ENCODE measurements at places on chromosomes 4 and X. TPM values are rescaled to one million over a fixed set of nuclear protein-coding genes. Genes with fewer than 3 reads are reported as not detected.

The OCRL gene
- 2.1 TPM for total RNA-seq

The RIPPLY1 gene
- total RNA-seq: not detected

The KIAA1210 gene
- not detected for total RNA-seq

The ANXA10 gene
- not detected for total RNA-seq

The GLRA3 gene
- total RNA-seq: not detected

The CYBB gene
- 2.3 TPM for total RNA-seq

The CXXC4 gene
- total RNA-seq: 0.21 TPM

The IL2RG gene
- total RNA-seq: 347 TPM

The GLRB gene
- not detected for total RNA-seq

DNA sequence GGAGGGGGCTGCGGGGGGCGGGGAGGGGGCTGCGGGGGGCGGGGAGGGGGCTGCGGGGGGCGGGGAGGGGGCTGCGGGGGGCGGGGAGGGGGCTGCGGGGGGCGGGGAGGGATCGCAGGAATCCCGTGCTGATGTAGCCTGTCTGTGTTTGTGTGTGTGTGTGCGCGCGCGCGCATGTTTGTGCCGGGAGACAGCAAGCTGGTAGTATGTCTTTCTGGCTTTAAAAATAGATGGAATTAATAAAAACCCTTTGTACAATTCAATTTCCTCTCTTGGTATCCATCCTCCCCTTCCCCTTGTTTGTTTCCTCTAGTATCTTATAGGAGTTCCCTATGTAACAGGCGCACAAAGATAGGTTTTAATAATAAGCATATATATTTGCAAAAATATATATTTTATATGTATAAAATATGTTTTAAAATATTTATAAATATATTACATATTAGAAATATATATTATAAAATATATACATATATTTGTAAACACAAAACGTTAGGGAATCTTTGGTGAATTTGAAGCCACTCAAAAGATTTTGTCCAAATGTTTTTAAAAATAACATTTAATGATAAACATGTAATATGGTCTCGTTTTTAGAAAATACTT, 782 bp downstream of the ARHGAP24 start:
- H3K27ac ChIP-seq: no peak overlapping the region
- DNase-seq: no peak
- H3K4me3 ChIP-seq: peak overlapping the region; percentile 62

DNA sequence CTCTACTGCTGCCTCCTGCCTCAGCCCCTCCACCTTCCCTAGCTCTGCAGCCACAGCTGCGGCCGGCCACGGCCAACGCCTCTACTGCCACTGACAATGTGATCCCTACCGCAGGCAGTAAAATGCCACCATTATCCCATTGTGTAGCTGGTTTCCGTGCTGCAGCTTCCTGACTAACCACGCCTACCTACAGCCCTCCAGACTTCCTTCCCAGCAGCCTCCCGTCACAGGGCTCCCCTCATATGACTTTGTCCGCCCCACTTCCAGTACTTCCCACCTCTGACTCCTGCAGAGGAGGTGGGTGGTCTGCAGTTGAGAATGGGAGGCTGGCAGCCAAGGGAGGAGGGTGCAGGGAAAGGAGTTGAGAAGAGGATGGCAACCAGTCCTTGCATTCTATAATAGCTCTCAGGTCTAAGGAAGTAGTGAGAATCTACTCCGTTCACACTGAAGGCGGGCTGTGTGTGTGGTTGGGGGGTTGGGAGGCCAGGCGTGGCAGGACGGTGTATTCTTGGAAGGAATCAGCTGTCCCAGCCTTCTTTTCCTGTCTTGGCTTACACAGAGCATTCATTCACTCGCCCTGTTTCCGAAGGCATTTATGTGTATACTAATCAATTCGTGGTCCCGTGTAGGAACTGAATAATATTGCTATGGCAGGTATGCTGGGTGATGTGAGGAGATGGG, 33.1 kb upstream of the USP51 start:
- H3K36me3 ChIP-seq: no peaks in the 10 kb centered on the region
- no peak for DNase-seq
- no peaks in the 10 kb centered on the region for H3K4me1 ChIP-seq
- no peak overlapping the region for H3K4me3 ChIP-seq
- no peak overlapping the region for H3K27ac ChIP-seq

DNA sequence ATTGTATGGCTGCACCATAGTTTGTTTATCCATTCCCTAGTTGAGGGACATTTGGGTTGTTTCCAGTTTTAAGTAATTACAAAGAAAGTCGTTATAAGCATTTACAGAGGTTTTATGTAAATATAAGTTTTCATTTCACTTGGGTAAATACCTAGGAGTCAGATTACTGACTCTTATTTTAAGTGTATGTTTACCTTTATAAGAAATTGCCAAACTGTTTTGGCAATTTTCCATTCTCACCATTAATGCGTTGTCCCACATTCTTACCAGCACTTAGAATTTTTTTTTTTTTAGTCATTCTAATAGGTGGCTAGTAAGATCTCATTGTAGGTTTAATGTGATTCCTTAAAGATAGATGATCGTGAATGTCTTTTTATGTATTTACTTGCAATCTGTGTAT, 121.5 kb upstream of the NR3C2 start:
- H3K27me3 ChIP-seq: no peaks in the 10 kb centered on the region
- DNase-seq: no peak
- no peak overlapping the region for H3K4me3 ChIP-seq

- no peak overlapping the region for H3K27ac ChIP-seq
- H3K4me3 ChIP-seq: no peak overlapping the region
- peaks cover 65% of the 10 kb centered on the region for H3K27me3 ChIP-seq
- peaks cover 8% of the 10 kb centered on the region for H3K36me3 ChIP-seq
- DNase-seq: no peak
These were observed 7.0 kb upstream of the BMP3 start for GRCh38 chr4:81023484-81023883.

DNA sequence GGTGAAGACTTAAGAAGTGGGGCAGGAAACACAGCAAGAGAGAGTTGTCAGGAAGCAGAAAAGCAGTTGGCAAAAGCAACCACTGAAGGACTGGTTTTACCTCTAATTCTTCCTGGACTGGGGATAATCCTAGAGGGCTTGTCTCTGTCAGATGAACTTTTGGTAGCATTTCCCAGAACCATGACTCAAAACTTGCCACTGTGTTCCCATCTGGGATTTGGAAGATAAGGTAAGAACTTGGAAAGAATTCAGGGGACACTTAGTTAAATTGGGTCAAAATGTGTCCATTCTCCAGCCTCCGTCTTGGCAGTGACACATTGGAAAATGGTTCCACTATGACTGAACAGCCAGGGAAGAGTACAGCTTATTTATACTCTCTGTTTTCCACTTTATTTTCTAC, 55.7 kb downstream of the CD38 start:
- H3K4me1 ChIP-seq: peaks cover 3% of the 10 kb centered on the region
- H3K27me3 ChIP-seq: no peaks in the 10 kb centered on the region
- H3K36me3 ChIP-seq: peaks cover 3% of the 10 kb centered on the region
- no peak overlapping the region for H3K4me3 ChIP-seq
- DNase-seq: no peak

DNA sequence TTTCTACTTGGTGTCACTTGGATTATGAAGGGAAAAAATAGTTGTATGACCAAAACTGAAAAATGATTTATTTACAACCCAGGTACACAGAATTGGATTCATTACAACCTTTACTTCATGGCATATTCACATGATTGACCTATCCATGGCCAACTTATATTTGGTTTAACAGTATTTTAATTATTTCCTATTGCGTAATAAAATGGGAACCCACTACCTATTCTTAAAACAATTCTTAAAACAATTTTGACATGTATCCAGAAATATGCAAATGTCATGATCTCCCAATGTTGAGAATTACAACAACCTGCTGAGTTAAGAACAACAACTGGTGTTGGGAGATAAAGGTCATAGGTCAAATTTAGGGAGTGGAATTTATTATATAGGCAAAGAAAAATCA, 54.8 kb upstream of the DDX53 start:
- H3K27me3 ChIP-seq: no peaks in the 10 kb centered on the region
- no peaks in the 10 kb centered on the region for H3K4me1 ChIP-seq
- H3K36me3 ChIP-seq: no peaks in the 10 kb centered on the region
- H3K27ac ChIP-seq: no peak overlapping the region

DNA sequence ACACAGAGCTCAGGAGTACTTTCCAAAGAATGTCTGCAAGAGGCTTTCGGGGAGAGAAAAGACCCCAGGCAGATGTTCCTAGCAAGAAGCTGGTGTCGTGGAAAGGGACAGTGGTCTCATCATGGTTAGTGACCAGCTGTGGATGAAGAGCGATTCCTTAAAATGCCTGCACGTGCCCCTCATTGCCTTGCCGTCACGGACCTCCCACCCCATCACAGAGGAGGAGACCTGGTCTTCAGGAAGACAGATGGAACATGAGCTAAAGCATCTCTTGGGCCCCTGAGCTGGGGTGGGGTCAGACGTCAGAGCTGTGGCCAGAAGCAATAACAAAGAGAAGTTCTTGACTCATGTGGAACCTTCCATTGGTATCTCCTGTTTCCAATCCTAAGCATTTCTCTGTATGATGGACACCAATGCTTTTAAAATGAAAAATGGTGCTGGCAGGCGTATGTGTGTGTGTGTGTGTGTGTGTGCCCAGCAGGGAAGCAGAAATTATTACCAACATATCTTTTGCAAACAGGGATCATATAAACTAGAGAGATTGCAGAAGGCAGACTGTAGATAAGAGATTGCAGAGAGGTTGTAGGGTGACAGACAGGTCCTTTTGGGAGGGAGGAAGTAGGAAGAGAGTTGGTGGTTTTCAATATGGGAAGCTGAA, 25.2 kb upstream of the ASMTL start:
- H3K36me3 ChIP-seq: peaks cover 31% of the 10 kb centered on the region
- no peak overlapping the region for H3K4me3 ChIP-seq
- peaks cover 43% of the 10 kb centered on the region for H3K4me1 ChIP-seq
- no peak for DNase-seq

DNA sequence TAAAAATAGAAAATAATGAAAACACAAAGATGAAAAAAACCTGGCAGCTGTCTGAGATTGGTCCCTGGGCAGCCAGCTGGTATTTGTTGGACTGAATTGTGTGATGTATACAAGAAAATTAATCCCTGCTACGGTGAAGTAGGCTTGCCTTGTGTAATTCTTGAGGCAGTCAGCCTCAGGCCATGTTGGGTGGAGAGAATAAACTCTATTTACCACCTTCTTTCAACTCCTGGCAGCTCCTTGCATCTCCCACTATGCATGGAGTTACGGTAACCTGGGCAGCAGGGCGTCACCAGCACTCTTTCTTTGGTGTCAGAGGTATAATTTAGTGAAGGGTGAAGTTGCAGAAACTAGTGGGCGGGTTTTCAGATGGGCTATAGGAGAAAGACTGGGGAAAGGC, 3.5 kb downstream of the SPIN2A start:
- peaks cover 5% of the 10 kb centered on the region for H3K36me3 ChIP-seq
- H3K4me1 ChIP-seq: peaks cover 4% of the 10 kb centered on the region
- no peak for DNase-seq
- no peaks in the 10 kb centered on the region for H3K27me3 ChIP-seq
- no peak overlapping the region for H3K4me3 ChIP-seq
- no peak overlapping the region for H3K27ac ChIP-seq

DNA sequence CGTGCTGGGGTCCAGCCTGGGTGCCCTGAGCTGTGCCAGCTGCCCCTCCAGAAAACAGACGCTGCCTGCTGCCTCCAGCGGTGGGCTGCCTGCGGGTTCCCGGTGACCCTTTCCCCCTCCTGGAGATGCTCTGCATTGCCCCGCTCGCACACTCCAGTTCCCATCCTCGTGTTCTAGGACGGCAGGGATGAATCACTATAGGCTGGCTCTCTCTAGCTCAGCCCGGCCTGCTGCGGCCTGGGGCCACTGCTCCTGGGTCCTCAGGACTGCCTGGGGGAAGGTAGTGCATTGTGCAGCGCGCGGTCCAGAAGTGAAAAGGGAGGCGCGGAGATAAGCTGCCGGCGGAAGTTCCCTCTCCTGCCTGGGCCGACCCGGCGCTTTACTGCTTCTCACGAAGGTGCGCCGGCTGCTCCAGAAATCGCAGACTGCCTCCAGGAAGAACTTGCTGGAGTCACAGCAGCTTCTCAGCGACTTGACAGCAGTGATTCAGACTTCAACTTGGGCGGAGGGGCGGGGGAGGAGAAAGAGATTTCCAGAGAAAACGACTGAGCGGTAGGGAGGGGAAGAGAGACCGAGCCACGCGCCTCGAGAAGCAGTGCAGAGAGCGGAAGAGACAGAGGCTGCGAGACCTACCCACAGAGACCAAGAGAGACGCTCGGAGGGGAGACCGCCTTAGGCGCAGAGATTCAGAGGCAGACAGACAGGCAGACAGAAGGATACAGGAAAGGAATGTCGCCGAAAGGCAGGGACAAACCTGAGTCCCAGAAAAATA, 6.7 kb upstream of the MSX1 start:
- H3K27ac ChIP-seq: no peak overlapping the region
- H3K27me3 ChIP-seq: peaks cover 74% of the 10 kb centered on the region
- H3K36me3 ChIP-seq: peaks cover 8% of the 10 kb centered on the region
- peaks cover 25% of the 10 kb centered on the region for H3K4me1 ChIP-seq
- no peak for DNase-seq

DNA sequence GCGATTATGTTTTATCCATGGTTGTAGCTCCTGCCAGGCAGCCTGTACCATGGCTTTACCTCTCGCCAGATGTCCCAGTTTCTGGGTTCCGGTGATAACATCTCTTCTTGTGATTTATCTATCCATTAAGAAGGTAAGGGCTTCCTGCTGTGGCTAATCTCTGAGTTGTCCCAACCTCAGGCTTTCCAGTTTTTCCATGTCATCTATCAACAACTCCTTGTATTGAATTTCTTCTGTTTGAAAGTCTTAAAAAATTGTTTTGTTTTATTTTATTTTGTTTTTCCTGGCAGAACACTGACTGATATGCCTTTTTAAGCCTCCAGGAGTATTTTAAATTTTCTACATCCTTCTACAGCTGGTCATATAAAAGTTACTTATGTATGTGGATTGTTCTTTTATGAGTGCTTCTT, 241.9 kb downstream of the ANTXR2 start:
- no peak for DNase-seq
- H3K4me1 ChIP-seq: no peaks in the 10 kb centered on the region
- H3K36me3 ChIP-seq: no peaks in the 10 kb centered on the region
- peaks cover 8% of the 10 kb centered on the region for H3K27me3 ChIP-seq

DNA sequence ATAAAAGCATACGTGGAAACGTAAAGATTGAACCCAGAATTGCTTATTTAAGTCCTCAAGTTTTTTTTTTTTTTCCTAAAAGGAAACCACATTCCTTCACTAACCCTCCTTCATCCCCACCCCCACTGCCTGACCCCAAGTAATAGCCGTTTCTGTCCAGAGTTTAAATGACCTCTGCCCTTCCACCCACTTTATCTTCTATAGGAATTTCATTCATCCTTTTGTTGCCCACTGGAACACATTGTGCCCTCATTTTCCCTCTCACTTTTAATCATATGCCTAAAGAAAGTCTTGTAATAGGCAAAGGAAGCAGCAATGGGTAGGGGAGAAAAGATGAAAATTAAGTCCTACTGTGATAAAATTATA, 62.7 kb downstream of the SH3RF1 start:
- no peak for DNase-seq
- H3K4me1 ChIP-seq: no peaks in the 10 kb centered on the region
- H3K36me3 ChIP-seq: no peaks in the 10 kb centered on the region
- H3K27me3 ChIP-seq: peaks cover 11% of the 10 kb centered on the region
- no peak overlapping the region for H3K4me3 ChIP-seq
- H3K27ac ChIP-seq: no peak overlapping the region

DNA sequence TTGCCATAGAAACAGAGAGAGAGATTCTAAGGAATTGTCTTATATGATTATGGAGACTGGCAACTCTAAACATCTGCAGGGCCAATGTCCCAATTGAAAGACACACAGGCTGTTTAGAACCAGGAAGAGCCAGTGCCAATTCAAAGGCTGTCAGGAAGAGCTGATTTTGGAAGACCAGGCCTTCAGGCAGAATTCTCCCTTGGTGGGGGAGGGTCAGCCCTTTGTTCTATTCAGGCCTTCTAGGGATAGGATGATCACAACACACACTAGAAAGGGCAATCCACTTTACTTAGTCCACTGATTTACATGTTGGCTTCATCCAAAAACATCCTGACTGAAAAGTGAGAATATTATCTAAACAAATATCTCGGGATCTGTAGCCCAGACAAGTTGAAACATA, 15.2 kb downstream of the C4orf46 start:
- H3K27me3 ChIP-seq: peaks cover 13% of the 10 kb centered on the region
- H3K27ac ChIP-seq: no peak overlapping the region
- no peak for DNase-seq

Measured in T-helper 17 cell (primary cell).